Stimulated activated CD4-positive, alpha-beta T cell treated with anti-CD3 and anti-CD28 coated beads, Interleukin-12 subunit alpha, Interleukin-12 subunit beta, amount 100 ng/mL, for 4 hours (primary cell): ENCODE measurements at places on chromosomes 4 and X.

DNA sequence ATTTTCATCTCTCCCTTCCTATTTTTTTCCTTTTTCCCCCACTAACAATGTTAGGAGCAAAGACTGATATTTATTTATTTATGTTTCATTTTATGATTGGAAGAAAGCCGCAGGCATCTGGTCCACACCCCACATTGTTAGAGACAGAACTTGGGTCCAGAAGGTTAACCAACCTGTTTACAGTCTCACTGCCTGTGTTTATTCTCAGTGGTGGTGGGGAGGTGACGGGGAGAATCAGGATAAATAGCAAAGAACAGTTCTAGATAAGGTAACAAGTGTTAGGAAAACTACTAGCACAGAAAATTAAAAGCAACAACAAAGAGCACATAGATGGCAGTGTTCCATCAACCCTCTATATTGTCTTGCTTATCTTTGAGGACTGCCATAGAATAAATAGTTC lies 301.7 kb upstream of the DIPK2B start:
- no peak for DNase-seq

DNA sequence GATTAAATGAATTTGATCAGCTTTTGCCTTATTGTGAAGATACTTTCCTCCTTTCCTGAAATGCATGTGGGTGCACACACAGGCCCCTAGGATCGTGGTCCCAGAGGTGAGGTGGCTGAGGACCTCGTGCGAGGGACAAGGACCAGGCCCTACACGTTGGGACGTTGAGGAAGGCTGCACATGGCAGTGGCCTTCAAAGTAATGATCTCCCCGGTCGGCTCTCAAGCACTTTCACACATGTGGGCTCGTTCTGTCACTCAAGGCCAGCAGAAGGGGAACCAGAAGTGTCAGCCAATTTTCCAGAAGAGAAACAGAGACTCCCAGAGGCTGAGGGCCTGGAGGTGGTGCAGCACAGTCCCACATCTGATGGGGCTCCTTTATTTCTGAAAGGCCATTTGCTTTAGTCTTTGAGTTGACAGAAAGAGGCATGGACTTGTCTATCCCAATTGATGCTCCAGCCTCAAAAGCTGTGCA lies 196.8 kb downstream of the AFAP1 start:
- DNase-seq, result no peak

GRCh38 chrX:19347916-19348315 lies 4.2 kb downstream of the PDHA1 start:
- DNase-seq, result no peak

DNA sequence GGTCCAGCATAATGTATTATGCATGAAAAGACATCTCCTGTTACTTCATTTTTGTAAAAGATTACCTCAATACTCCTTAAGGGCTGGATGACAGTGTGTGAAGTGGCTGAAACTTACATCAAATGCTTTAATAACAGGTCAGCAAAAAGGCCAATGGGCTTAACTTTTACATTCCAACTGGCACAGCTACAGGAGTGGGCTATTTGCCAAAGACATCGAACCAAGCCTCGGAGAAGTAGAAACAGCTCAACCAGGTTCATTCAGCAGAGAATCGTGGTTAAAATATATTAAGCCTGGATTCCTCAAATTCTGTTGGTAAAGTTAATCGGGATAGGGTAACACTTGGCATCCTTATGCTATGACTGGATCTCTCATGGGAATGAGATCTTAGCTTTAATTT lies 639.7 kb downstream of the TRIML1 start:
- DNase-seq, result no peak

- no peak for DNase-seq
These were observed 65.4 kb downstream of the SOX3 start for GRCh38 chrX:140439476-140439875.

DNA sequence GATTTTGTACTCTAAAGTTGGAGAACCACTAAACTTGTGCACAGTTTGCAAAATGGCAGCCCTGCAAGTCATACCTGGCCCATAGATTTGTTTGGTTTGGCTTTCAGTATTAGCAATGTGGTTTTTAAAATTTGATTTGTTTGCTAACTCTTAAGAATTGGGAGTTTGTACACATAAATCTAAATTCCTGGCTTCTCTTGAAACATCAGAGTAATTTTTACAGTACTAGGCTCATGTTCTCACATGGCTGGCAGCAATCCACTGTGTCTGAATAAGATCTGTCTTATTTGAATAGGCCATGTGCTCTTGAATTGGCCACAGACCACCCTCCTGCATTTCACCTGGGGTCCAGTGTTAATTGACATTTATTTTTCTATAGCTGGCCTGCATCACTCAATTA lies 21.3 kb downstream of the DIAPH2 start:
- no peak for DNase-seq

- no peak for DNase-seq
These were observed 186.6 kb downstream of the NKX6-1 start for GRCh38 chr4:84312426-84313012.

GRCh38 chr4:174859904-174860303 lies 30.9 kb upstream of the GLRA3 start:
- no peak for DNase-seq

- DNase-seq, result peak; percentile 29
These were observed 16.4 kb downstream of the TCEANC start for GRCh38 chrX:13669246-13669737.

DNA sequence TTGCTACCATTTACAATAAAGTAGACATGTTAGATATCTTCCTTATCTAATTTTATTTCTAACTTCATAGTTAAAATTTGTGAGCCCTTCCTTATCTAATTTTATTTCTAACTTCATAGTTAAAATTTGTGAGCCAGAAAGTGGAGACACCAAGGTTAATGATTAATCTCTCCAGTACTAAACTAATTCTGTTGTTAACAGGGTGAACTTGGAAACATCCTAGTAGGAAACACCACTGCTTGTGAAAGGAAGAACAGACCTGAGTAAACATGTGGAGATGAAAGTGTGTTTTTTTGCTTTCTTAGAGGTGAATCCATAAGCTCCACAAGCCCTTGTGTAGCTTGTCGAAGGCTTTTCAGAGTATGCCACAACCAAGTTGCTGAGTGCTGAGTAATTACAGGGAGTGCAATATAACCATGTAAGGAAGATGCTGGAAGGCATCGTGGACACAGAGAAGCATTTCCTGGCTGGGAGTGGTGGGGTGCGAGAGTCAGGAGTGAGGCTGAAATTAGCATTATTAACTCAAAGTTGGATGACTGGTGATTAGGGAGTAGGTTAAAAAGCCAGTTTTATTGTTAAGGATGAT lies 118.6 kb upstream of the NEIL3 start:
- DNase-seq, result no peak

GRCh38 chrX:18884916-18885315 lies 99.0 kb downstream of the PHKA2 start:
- DNase-seq, result no peak

- no peak for DNase-seq
These were observed 194.1 kb downstream of the PTTG2 start for GRCh38 chr4:38154252-38154651.

DNA sequence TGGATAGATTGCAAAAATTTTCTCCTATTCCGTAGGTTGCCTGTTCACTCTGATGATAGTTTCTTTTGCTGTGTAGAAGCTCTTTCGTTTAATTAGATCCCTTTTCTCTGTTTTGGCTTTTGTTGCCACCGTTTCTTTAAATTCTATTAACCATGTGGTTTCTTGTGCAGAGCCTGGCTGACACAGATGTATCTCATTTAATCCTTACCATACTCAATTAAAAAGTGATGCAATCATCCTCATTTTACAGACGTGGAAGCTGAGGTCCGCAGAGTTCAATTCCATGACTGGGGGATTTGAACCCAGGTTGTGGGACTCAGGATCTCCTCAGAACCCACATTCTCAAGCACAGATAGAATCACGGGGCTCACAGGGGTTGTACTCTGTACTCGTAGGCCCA lies 66.7 kb downstream of the SORCS2 start:
- no peak for DNase-seq

GRCh38 chrX:39689376-39690104 lies 408.2 kb downstream of the BCOR start:
- DNase-seq, result no peak

DNA sequence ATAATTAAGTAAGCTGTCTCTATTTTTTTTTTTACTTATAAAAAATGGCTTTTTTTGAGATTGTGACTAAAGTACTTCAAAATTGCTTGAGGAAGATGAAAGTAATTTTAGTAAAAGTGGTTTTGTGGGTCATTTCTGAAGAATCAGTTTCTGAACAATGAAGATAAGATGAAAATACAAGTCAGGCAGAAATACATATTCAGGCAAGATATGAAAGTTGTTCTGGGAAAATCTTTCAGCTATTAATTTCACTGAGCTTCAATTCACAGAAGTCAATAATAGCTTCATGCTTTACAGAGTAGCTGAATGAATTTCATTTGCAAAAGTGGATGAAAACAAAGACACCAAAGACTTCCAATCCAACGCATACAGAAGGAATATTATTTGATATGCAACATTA lies 305.2 kb upstream of the ARSJ start:
- no peak for DNase-seq

- DNase-seq, result no peak
These were observed 54.4 kb downstream of the KDM6A start for GRCh38 chrX:44927398-44927797.

- DNase-seq, result no peak
These were observed 8.3 kb downstream of the GPRIN3 start for GRCh38 chr4:89299153-89299791.

GRCh38 chrX:17809273-17809672 lies 51.8 kb downstream of the RAI2 start:
- no peak for DNase-seq

DNA sequence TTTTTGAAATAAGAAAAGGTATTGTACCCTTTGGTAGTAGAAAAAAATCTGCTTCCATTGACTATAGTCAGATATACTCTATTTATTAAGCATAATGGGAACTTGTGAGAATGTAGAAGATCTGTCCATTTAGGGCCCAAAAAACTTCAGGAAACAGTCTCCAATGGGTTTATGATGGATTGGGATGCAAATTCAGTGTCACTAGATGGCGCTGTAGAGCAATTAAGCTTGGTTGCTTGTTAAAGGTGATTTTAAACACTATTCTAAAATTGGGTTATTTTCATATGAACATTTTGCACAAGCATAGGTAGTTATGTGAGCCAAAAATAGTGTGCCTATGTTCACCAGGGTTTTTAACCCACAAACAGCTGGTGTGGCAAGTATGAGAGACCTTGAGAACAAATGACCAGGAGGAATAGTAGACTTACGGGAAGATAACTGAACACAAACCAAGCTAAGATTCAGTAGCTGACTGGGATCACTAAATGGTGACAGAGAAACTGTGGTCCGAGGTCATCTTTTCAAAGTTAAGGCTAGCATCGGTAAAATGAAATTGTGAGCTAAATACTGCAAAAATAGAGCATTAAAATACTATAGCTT lies 80.3 kb upstream of the LSM6 start:
- DNase-seq, result no peak

GRCh38 chrX:98931216-98931615 lies 1478.9 kb downstream of the PCDH19 start:
- DNase-seq, result no peak

- DNase-seq, result no peak
These were observed 200.3 kb downstream of the PDGFC start for GRCh38 chr4:156771171-156771837.

DNA sequence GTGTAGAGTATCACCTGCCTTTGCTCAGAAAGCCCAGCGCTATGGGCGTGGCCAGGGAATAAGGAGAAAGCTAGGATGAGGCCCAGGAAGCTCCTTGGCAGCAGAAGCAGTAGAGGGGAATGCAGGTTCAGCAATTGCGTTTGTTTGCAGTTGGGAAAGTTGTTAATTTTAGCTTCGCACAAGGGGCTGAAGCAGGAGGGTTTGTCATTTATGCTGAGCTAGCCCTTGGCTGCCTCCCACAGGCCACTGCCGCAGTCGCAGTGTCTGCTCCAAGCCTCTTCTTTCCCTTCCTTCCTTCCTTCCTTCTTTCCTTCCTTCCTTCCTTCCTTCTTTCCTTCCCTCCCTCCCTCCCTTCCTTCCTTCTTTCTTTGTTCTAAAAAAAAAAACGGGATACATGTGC lies 21.5 kb downstream of the FRMPD3 start:
- no peak for DNase-seq

GRCh38 chrX:107845625-107846024 lies 20.0 kb downstream of the MID2 start:
- no peak for DNase-seq

GRCh38 chr4:7416745-7417432 lies 17.8 kb downstream of the PSAPL1 start:
- DNase-seq, result no peak

DNA sequence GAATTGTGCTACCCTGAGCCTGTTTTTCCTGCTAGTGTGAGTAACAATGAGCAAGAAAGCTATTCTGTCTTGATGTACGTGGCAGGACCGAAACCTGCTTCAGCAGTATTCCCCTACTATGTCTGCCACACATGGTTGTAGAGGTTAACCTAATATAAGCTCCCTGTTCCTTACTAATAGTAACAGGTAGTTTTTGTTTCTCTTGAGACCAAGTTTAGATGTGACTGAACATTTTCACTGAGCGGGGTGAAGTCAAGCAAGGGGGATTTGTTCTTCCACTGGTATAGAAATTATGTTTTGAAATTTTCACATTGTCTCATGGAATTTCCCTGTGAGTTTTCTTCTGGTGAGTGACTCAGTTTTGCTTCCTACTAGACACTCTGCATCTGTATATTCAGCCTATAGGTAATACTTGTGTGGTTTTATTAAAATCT lies 37.3 kb downstream of the RRAGB start:
- DNase-seq, result no peak

DNA sequence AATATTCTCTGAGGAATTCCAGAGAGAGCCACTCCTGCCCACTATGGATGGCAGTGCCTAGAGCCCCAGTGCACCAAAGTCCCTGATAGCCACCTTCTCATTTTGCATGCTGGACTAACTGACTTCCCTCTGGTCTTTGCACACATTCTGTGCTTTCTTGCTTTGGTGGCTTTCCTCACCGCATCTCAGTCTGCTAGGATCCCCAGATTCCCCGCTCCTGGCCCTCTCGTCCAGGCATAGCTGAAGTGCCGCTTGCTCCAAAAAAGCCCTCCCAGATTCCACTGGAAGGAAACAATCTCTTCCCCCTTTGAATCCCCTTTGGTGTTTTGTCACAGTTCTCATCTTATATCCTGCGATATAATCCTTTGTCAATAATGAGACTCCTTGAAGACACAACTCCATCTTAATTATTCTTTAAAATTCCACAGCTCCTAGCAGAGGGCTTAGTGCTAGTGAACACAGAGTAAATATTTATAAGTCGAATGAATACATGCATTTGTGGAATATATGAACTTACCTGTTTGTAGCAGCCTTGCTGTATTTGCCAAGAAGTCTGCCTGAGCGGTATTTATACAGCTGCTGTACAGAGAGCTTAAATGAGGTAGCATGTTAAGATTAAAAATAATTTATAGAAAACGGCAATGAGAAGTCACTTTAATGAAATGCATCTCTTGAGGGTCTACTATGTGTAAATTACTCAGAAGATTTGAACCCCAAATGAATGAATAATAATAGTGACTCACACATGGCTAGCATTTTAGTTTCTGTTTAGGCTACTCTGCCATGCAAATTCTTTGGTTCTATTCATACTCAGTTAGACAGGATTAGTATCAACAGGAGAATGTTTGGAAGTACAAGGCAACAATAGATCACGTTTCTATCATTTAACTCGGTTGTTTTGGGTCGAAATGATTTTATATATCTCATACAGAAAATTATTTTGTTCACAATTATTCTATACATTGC lies 421.9 kb upstream of the TENM3 start:
- no peak for DNase-seq
